Activated naive CD4-positive, alpha-beta T cell treated with anti-CD3 and anti-CD28 coated beads for 36 hours (primary cell): ENCODE measurements at places on chromosomes 3 and 15.

- peak; percentile 97 for DNase-seq
Measured at GRCh38 chr15:74402873-74403587, 30.7 kb downstream of the SEMA7A start.

GRCh38 chr15:33915571-33916407, 52.5 kb upstream of the CHRM5 start:
- DNase-seq, result no peak

- peak; percentile 7 for DNase-seq
Measured at GRCh38 chr3:104102386-104102785, 1264.3 kb upstream of the ALCAM start.

DNA sequence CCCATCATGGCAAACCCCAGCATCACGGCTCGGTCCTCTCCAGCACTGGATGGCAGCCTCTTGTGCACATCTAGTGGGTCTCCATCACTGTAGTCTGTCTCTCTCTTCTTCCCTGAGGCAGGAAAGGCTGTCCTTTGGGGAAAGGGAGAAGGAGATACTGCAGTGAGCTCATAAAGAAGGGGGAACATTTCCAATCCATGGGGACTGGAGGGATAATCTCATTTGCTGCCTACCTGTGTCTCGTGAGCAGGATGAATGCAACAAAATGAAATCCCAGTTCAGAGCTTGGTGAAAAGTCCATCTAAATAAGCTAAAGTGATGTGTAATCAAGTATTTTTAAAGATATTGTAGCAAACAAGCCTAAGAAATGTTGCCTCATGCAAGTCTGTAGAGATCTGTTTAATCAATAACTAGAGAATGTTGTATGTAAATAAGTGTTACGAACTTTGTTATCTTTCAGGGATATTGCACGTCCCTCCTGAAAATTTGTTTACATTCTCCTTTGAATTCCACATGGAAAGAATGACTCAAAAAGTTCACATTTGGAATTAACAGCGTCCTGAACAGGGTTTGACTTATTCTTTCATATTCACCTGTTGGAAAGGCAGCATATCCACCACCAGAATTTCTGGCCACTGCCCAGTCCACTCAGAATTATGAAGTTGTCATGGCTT, at the start of gene KCNMB3:
KCNMB3 (minus strand) TSS at position 312 of the 674 bp plus-strand sequence; CDS start at position 188, 124 bp downstream.
- no peak for DNase-seq

DNA sequence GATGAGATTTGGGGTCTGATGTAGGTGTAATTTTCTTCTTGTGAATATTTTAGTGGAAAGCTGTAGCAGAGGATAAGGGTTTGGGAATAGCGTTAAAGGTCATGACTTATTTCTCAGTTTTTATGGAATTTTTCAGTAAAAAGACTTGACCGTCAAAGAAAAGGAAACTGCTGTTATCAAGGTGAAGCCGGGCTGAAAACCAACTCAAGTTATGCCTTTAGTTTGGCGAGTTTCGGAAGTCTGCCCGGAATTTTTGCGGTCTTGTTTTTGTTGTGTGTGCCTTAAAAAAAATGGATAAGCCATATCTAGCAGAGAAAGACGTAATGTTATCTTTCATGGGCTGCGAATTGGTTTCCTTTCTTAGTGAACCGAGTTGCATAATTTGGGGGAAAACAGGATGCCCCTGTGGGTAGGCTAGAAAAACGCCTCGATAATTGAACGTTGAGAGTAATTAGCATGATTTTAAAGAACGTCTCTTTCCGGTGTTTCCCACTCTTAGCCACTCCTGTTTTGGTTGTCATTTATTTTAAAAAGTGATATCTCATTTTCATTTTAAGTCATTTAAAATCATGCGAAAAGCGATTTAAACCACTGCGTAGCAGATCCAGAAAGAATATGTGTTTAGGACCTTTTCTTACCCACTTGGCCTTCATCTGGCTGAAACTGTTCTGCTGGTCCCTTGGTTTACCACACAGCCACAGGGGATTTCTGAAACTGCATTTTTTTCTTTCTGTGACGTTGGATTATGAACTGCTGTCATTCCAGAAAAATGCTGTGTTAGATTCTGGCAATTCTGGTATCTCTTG, 1.1 kb downstream of the NFKBIZ start:
- DNase-seq, result peak; percentile 82

GRCh38 chr3:39409514-39410136, 3.1 kb downstream of the RPSA start:
- no peak for DNase-seq

DNA sequence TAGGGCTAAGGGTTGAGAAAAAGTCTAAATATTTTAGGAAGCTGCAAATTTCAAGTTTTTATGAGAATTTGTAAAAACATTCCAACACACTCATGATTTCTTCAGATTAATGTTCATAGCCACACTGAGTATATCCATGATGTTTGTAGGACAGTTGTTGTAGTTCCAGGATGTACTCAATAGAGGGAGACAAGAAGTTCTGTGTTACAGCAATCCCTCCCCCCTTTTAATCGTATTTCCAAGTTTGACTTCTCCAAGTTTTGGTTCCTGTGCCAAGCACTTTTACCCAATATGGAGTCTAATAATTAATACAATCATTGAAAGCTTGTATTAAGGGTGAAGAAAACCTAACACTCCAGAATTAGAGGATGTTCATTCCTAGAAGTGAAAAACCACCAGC, 143.4 kb downstream of the FEZF2 start:
- DNase-seq, result no peak

DNA sequence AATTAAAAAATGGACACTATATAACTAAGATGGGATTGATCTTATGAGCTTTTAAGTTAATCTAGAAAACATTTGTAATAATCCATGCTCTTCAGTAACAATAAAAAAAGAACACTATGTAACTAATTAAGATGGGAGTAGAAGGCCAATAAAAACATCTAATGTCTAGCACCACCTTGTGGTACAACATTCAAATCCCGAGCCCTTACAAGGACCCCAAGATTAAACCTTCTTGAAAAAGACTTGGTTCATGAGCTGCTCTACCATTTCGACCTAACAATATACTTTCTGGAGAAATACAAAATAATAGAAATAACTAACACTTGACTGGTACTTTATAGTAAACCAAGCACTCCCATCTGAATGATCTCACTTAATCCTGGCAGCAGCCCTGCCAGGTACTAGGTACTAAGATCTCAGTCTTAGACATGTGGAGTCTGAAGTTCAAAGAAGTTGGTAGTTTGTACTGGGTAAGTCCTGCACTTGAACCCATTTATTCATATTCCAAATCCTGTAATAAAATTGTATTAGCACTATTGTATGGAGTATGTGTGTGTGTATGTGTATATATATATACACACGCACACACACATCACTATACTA, 21.8 kb downstream of the METTL6 start:
- DNase-seq, result peak; percentile 10

- DNase-seq, result no peak
Measured at GRCh38 chr3:23594894-23595670, 210.7 kb upstream of the UBE2E1 start.

DNA sequence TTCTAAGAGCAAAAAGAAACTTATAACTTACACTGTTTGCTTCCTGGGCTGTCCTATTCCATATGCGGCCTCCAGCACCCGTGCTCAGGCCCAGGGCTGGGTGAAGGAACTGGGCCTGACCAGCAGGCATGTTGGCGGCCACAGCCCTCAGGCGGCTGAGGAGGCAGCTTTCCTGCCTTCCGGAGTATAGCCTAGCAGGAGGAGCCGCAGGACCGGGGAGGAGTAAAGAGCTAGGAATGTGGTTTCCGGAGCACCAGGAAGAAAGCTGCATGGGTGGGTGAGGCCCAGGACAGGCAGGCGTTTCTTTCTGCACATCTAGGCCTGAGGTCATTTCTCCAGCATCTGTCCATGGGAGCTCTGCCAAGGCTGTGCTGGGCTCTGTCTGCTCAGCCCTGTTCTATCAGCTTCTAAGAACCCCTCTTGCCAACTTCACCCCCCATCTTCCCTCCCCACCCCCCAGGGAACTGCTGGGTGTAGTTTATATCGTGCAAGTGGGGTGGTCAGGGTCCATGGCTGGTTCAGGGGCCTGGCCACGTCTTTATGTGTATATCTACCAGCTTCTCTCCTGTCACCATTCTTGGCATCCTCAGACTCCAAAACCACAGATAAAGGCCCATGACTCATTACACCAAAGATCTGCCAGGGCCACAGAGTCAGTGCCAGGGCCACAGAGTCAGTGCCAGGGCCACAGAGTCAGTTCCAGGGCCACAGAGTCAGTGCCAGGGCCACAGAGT, 7.8 kb upstream of the KIF7 start:
- DNase-seq, result no peak

DNA sequence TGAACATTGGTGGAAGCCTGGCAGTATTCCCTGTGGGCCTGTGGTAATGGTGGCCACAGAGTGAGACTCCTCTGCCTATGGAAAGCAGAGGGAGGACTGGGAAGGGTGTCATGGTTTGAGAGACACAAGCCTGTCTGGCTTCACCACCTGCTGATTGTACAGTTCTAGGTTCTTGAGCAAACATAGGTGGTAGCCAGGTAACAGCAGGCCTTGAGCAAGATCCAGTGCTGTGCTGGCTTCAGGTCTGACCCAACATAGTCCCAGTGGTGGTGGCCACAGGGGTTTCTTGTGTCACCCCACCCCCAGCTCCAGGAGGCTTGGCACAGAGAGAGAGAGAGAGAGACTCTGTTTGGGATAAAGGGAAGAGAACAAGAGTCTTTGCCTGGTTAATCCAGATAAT, 22.7 kb upstream of the KPNA4 start:
- DNase-seq, result no peak

DNA sequence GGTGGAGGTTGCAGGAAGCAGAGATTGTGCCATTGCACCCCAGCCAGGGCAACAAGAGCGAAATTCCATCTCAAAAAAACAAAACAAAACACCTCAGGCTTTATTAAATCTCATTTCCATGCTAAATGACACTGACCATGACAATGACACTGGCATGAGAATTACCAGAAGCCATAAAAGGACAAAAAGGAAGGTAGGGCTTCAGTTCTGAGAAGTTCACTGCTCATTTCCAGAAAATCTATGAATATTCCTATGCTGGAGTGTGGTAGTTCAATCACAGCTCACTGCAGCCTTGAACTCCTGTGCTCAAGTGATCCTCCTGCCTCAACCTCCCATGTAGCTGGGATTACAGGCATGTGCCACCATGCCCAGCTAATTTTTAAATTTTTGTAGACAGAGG, 44.7 kb downstream of the PCNP start:
- DNase-seq, result no peak

DNA sequence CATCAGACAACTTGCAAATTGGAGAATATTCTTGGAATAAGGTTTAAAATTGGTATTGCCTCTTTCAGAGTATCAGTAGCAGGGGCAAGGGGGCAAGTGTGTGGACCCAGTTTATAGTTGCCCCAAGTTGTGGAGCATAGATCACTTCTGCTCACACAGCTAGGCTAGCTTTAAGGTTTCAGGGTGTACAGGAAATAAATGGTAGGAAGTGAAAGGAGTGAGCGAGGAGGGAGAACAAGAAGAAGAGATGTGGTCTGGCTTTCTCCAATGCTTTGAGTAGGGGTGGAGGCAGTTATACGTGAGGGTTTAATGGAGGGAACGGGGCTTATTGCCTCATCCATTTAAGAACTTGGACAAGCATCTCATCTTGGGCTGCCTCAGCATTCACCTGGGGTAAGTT, 290.0 kb upstream of the CFAP20DC start:
- DNase-seq, result no peak

GRCh38 chr3:16286161-16286560, 21.1 kb downstream of the OXNAD1 start:
- peak; percentile 85 for DNase-seq

- no peak for DNase-seq
Measured at GRCh38 chr3:138497021-138497420, 62.6 kb downstream of the ESYT3 start.

DNA sequence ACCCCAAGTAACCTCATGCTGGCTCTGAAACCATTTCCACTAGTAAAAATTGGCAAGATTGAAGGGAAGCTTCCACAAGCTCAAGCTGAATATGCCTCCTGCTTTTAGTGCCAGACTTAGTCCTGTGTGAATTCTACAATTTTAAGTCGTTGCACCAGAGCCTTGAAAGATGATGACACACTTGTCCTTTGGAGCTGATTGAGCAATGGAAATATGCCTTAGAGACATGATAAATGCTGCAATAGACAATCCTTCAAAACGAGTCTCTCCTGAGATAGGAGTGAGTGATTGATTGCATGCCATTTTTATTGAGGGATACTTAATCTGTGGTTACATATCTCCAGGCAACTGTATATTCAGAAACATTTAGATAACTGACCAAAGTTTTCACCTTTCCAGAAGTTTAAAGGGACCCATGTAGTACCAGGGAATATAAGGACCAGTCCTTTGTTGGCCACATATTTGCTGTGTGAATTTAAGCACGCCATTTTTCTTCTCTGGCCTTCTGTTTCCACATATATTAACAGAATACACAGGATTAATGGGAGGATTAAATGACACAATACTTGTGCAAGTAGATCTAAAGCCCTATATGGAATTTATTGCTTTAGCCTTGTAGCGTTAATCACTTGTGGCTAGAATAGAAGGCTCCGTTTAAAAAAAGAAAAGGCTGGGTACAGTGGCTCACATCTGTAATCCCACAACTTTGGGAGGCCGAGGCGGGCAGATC, 65.1 kb downstream of the PPARG start:
- DNase-seq, result no peak

DNA sequence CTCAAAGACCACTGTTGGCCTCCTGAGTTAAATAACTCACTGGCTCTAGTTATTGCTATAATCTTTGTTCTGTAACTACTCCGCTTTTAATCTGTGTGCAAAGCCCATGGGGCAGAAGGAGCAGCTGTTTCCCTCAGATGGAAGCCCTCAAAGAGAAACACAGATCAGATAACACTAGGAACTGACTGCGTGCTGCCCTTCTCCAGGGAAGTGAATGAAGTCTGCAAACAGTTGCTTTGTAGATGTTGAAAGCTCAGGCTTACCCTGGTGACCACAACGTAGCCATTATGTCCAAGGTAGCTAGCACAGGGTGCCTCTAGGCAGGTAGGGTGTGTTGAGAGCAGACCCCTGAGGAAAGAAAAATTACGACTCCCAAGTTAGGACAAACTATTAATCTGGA, 152.3 kb upstream of the STAC start:
- no peak for DNase-seq

DNA sequence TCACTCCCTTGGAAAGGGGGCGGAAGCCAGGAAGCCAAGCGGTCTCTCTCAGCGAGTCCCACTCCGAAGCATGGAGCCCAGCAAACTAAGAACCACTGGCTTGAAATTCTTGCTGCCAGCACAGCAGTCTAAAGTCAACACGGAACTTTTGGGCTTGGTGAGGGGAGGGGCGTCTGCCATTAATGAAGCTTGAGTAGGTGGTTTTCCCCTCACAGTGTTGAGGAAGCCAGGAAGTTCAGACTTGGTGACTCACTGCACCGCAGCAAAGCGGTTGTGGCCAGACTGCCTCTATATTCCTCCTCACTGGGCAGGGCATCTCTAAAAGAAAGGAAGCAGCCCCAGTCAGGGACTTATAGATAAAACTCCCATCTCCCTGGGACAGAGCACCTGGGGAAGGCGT, 665.4 kb upstream of the CBLB start:
- peak; percentile 69 for DNase-seq

GRCh38 chr3:32312251-32312650, 73.8 kb downstream of the CMTM8 start:
- DNase-seq, result no peak

DNA sequence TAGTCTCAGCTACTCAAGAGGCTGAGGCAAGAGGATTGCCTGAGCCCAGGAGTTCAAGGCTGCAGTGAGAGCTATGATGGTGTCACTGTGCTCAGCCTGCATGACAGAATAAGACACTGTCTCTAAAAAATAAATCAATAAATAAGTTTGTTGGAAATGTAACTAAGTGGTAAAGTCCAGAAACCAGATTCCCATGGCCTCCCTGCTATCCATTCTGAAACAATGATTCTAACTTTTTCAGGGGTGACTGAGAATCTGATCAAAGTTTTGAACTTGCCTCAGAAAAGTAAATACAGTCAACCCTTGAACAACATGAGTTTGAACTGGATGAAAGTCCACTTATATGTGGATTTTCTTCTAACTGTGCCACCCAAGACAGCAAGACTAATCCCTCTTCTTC, 86.2 kb downstream of the NBEAL2 start:
- DNase-seq, result no peak
